Amniotic stem cell (primary cell): ENCODE measurements at places on chromosomes 3 and 15.

DNA sequence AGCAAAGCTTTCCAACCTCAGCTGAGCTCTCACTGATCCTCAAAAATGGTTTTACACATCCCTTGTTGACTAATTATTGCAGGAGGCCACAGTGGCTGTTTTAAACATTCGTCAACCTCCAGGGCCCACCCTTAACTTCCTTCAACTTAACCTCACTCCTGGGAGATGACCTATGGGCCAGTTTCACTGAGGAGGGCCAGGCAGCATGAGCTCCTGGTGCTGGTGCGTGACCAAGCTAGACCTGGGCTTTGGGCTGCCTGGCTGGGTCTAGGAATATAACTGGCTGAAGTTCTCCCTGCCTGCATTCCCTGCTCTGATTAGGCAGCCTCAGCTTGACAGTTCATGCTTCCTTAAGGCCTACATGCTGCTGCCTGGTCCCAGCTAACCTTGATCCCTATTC, 273.7 kb upstream of the ATP11B start:
- DNase-seq, result no peak

GRCh38 chr3:143065364-143065763, 54.2 kb upstream of the CHST2 start:
- DNase-seq, result no peak

GRCh38 chr3:169633789-169634188, 29.7 kb downstream of the MECOM start:
- DNase-seq, result no peak

- DNase-seq, result no peak
Measured at GRCh38 chr15:66053991-66054390, 184.7 kb downstream of the RAB11A start.

DNA sequence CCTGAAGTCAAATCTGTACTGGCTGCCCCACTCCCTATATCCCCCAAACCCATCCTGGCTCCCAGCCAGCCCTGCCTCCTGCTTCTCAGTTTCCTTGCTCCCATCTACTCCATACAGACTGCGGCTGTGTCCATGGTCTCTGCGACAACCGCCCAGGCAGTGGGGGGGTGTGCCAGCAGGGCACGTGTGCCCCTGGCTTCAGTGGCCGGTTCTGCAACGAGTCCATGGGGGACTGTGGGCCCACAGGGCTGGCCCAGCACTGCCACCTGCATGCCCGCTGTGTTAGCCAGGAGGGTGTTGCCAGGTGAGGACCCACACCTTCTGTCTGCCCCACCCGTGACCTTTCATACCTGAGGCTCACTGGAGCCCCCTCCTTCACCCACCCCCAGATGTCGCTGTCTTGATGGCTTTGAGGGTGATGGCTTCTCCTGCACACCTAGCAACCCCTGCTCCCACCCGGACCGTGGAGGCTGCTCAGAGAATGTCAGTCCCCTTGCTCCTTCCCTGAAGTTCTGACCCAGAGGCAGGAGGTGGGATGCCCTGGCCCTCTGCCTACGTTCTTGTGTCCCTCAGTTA, 14.7 kb downstream of the STAB1 start:
- DNase-seq, result no peak

GRCh38 chr3:165669967-165670366, 167.3 kb downstream of the BCHE start:
- DNase-seq, result no peak

DNA sequence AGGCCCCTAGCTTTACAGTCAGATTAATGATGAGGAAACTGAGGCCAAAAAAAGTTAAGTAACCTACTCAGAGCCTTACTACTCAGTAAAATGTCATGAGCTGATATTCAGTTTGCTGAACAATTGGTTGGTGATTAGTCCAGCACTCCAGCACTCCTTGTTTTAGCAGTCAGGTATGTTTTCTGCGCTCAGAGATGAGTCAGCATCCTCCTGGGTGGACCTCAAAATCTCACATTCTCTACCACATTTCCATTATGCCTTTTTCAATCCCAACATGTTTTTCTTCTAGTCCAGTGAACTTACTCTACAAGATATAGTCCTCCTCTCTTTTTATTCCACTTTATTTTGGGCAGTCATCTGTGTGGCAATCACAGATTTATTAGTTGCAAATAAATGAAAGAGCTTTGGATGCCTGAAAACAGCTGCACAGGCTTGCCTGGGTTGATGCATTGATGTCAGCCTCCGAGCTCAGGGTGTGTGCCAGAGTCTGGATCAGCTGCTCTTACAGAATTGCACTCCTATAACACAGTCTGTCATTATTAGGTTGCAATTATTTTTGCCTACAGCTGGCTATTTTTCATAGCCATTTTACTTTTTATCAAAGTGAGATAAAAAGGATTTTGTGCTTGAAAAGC, 133.2 kb downstream of the ARPP21 start:
- DNase-seq, result no peak

- no peak for DNase-seq
Measured at GRCh38 chr3:13391308-13391707, 28.8 kb downstream of the NUP210 start.

DNA sequence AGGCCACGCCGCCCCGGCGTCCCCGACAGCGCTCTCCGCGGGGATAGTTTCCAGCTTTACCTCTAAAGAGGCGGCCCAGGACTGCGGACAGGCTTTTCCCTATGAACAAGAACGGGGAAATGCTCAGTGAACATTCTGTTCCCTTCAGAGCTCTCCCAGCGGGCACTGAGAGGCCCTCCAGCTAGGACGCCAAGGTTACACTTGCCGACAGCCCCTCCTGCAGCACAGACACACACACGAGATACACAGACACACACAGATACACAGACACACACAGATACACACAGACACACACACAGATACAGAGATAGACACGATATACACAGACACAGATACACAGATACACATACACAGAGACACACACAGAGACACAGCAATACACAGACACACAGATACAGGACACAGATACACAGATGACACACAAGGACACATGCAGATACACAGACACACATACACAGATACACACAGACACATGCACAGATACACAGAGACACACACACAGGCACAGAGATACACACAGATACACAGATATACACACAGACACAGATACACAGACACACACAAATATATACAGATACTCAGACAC, 533 bp upstream of the OCA2 start:
- DNase-seq, result no peak

- DNase-seq, result no peak
Measured at GRCh38 chr3:139985576-139985975, 50.6 kb downstream of the CLSTN2 start.

DNA sequence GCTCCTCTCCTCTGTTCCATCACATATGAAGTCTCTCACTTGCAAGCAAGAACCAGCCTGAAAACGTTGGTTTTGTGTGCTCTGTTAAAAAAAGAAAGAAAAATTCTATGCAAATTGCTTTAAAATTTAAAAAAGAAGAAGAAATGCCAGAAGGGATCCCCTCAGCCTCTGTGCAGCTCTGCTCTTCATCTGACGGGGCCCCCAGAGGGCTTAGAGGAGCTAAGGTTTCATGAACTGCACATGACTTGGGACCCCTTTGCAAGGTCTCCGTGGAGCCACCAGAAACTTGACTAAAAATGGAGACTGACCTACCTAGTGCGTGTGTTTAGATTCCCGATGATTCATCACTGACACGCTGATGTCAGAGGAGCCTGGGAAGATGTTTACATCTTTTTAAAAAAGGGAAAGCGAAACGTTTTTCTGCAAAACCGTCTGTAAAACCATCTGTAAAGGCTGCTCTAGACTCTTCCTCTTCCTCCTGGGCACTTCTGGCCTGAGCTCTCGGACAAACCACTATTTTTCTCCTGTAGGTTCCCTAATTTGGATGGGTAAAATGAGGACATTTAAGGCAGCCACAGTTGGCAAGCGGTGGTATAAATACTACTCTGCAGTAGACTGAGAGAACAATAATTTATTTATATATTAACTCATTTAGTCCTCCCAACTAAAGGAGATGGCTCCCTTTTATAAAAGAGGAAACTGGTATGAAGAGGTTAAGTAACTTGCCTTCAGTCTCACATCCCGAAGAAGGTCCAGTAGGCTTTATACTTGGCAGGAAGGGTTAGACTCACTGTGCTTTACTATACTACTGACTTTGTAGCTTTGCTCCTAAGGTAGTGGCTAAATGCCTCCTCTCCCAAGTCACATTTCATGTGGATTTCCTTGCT, 67.2 kb upstream of the POLG start:
- peak; percentile 4 for DNase-seq

DNA sequence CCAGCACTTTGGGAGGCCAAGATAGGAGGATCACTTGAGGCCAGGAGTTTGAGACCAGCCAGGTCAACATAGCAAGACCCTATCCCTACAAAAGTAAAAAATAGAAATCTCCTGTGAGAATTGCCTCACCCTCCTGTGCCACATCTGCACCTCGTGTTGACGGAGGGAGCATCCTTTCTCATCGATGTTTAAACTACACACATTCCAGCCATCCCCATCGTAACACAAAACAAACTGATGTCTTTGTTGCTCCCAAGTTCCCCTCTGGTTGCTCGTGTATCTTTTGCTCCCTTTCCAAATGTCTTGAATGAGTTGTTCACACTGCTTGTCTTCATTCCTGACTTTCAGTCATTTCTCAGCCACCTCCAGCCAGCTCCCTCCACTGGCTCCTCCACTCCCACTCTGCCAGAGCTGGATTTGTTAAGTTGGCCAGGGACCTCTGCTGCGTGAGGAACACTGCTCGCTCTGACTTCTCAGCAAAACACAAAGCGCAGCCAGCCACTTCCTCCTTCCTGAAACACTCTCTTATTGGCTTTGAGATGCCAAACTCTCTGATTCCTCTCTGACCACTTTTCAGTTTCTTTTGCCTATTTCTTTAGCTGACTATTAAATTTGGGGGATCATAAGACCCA, 53.6 kb upstream of the ATP13A3 start:
- DNase-seq, result no peak

- DNase-seq, result no peak
Measured at GRCh38 chr3:16191591-16191990, 17.1 kb downstream of the GALNT15 start.

DNA sequence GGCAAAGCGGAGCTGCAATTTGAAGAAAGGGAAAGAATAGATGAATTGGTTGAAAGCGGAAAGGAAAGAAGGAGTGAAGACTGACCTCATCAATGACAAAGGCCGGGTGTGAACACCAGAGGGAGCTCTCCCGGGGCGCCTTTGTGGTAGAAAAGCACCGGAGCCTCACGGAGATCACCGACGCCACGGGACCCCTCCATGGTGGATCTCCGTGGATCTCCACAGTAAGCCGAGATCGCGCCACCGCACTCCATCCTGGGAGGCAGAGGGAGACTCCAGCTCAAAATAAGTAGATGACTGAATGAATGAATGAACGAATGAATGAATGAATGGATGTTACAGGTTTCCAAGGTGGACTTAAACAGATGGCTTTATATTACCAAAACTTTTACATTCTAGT, 25.0 kb downstream of the GPR160 start:
- no peak for DNase-seq

GRCh38 chr3:83093222-83093572, 1331.8 kb upstream of the GBE1 start:
- no peak for DNase-seq

- peak; percentile 25 for DNase-seq
Measured at GRCh38 chr15:38354315-38354929, 99.5 kb upstream of the FAM98B start.

DNA sequence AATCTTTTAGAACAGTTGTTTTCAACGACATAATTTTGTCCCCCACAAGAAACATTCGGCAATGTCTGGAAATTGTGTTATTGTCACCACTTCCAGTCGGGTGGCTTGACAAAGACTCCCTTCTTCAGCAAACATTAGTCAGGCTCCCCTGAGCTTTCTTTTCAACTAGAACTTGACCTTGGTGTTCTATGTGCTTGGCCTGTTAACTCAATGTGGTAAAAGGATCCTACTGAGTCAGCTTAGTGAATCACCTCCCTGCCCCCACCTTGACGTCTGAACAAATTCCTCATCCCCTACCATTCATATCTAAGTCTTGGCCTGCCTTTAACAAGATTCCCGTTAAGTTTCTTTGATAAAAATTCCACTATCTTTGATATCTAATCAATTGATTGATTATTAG, 465.0 kb upstream of the ROBO1 start:
- no peak for DNase-seq

GRCh38 chr15:88003541-88004327, 252.8 kb downstream of the NTRK3 start:
- no peak for DNase-seq

- DNase-seq, result no peak
Measured at GRCh38 chr3:187799942-187800641, 54.8 kb upstream of the BCL6 start.

GRCh38 chr3:9785602-9786001, 6.7 kb downstream of the TADA3 start:
- DNase-seq, result no peak

DNA sequence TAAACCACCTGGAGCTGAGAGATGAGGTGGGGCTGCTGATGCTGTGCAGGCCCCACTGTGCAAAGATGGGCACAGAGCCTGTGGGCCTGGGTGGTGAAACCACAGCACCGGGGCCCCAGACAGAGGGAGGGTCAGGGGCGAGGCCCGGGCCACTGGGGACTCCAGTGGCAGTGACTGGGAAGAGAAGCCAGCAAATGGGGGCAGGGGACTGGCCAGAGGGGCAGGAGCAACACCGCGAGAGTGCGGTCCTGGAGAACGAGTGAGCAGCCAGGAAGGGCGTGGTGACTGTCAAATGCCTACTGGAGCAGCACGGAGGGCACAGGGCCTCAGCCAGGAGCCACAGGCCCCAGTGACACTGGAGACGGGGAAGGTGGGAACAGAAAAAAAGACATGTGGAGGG, 39.8 kb downstream of the HCN4 start:
- DNase-seq, result no peak

GRCh38 chr3:150292891-150293290, 115.2 kb upstream of the TSC22D2 start:
- peak; percentile 11 for DNase-seq

DNA sequence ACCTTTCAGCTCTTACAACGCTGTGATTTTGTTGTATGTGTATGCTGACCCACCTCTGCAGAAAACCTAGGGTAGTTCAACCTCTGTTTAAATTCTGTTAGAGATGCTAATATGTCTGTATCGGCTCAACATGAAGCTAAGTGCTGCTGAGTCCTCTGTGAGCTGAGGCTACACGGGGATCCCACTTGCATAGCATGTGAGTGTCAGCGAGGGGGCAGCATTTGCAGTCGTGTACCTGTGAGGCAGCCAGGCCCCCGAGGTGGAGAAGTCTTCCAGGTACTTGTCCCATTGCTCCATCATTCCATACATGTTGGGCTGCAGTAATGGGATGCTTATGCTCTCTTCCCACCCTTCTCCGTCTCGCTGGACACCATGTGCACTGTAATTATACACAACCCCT, 3.7 kb downstream of the MKRN2OS start:
- no peak for DNase-seq

DNA sequence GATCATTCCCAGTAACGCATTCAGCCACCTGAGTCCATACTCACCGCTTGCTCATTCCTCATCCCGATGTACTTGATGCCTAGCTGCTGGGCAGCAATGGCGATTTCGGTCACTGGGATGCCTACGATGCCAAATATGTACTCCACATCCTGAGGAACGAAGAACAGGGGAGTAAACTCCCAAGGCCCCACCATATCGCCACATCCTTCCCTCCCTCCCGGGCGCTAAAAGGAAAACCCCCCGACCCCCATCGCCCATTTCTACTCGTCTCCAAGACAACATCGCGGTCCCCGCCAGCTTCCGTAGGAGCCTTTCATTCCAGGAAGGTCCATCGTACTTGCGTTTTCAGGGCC, 347 bp downstream of the HACL1 start:
- no peak for DNase-seq

GRCh38 chr15:101132390-101133180, 119.3 kb downstream of the CHSY1 start:
- DNase-seq, result no peak
